Renal pelvis (tissue), 12 donors: ENCODE measurements at places on chromosomes 2 and 18.

DNA sequence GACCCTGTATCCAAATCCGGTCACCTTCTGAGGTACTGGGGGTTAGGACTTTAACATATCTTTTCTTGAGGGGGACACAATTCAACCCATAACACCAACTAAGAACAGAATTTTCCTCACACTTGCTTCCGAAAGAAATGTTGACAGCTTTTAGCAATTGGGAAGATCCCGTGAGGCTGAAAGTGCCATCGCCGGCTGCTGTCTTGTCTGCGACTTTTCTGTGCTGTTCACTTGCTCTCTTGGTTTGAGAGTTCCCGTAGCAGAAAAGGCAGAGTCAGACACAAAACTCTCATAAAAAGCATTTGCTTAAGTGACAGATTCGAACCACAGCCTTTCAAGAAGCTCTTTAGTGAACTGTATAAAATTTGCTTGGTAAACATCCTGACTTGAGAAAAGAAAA lies 253.4 kb downstream of the ARHGAP15 start:
- no peak for DNase-seq

- no peak for DNase-seq
Observed at GRCh38 chr2:20333738-20334137, 16.9 kb downstream of the PUM2 start.

GRCh38 chr18:60667016-60667415 lies 294.4 kb upstream of the MC4R start:
- DNase-seq, result no peak

GRCh38 chr18:4384932-4385331 lies 70.2 kb downstream of the DLGAP1 start:
- DNase-seq, result no peak

GRCh38 chr2:43196768-43197587 lies 29.4 kb downstream of the ZFP36L2 start:
- no peak for DNase-seq

GRCh38 chr2:152529420-152530115 lies 187.7 kb downstream of the PRPF40A start:
- no peak for DNase-seq

DNA sequence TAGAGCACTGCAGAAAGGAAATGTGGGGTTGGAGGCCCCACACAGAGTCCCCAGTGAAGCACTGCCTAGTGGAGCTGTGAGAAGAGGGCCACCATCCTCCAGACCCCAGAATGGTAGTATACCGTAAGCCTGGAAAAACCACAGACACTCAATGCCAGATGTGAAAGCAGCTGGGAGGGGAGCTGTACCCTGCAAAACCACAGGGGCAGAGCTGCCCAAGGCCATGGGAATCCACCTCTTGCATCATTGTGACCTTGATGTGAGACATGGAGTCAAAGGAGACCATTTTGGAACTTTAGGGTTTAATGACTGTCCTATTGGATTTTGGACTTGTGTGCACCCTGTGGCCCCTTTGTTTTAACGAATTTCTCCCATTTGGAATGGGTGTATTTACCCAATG lies 75.3 kb upstream of the SERPINE2 start:
- no peak for DNase-seq

GRCh38 chr2:119156891-119157773 lies 1.4 kb downstream of the C1QL2 start:
- no peak for DNase-seq

DNA sequence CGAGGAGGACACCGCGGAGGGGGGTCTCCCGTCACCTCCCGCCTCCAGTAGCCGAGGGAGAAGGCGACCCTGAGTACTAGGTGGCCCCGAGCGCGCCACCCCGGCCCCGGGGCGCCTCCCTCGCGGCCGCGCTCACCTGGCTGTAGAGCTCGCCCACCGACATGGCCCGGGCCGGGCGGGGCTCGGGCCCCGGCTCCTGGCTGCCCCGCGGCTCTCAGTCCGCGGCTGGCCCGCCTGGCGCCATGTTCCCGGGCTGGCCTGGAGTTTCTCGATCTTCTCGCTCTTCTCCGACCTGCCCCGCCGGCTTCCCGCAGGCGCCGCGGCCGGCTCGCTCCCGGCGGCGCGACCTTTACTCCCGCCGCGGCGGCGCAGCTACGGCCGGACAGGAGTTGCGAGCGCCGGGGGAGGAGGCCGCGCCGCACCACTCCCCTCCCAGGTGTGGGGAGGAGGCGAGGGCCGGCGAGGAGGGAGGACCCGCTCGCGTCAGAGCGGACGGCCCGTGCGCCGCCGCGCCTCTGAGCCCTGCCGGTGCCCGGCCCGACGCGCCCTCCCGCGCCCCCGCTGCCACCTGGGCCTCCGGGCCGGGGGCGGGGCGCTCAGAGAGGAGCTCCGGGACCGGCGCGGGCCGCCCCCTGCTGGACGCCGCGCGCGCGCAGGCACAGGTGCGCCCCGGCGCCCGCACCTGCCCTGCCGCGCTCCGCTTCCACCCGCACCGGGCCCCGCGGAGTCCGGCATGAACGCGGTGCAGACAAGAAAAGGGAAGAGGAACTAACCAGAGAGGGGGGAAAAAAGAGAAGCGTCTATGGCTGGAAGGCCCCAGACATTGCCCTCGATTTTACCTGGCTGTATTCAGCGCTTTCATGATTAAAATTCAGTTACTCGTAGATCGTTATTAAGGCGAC lies at the start of gene MYO5B:
TSS of gene MYO5B (minus strand) at position 517 of the 902 bp plus-strand sequence. CDS start at position 163, 354 bp downstream.
- peak; percentile 65 for DNase-seq

- DNase-seq, result no peak
Observed at GRCh38 chr2:137872577-137872976, 91.7 kb upstream of the HNMT start.

DNA sequence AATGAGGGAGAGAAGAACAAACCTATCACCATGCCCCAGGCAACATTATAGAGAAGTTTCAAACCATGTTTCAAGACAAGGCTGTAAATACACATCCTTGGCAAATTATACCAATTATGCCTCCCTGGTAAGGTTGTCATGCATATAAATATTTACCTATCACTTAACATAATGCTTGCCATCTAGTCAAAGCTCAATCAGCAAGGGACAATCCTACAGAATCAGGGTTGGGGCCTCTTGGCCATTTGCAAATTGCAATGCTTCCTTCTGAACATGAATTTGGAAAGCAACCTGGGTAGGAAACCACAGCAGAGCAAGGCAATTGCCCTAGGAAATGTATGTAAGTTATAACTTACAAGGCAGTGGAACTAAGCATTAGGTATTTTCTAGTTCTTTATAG lies 907.2 kb upstream of the CDH2 start:
- DNase-seq, result no peak

DNA sequence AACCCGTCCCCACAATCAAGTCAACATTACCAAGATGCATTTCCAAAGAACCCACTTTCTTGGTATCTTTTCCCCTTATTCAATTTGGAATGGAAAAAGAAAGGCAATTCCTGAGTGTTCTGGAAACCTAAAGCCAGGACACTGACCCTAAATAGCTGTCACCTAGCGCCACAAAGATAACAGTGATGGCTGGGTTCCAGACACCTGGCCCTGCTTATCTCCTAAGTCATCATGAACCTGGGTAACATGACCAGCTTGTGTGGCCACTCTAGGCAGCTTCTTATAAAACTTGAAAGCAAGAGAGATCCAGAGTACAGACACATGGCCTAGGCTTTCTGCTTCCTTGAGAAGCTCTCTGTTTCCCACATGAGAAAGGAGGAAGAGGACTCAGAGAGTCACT lies 95.4 kb downstream of the BOD1L2 start:
- DNase-seq, result no peak

DNA sequence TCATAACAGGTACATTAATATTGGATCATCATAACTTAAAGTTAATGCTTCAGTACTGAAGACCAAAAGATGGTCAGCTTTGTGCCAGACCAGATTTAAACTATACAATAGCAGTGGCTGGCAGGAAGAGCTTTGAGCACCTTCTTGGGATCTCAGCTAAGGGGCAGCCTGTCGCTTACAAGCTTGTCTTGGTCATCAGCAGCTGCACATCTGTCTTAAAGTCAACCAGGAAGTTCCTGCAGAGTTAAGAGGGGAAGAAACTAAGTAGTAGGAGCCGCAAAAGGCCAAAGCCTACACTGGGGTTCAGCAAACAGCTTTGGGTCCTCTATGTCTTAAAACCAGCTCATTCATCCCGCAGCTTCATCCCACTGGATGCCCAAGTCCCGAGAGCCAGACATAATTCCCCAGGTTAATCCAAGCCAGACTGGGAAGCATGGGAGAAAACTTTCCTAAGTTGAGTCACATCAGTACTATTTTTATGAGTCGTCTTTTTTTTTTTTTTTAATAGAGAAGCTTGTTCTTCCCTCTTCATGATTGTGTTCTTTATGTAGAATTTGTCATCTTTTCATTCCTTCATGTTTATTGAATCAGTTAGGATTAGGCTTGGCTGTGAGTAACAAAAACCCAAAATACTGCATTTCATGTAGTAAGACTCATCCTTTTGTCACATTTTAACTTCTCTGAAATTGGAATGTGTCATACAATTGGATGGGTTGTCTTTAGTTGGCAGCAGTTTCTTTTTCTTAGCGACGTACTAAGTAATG lies 59.3 kb downstream of the SERTAD2 start:
- no peak for DNase-seq

- no peak for DNase-seq
Observed at GRCh38 chr2:24024018-24024417, 14.1 kb downstream of the MFSD2B start.
